Muscle of back (tissue), 13 donors: ENCODE measurements at places on chromosomes 1 and 21.
A peak's percentile ranks its signal among the peaks of the same experiment; 100 is the strongest.

- no peak for DNase-seq
Observed at GRCh38 chr1:219824338-219824737, 104.0 kb downstream of the SLC30A10 start.

GRCh38 chr1:111778066-111778465 lies 22.4 kb downstream of the DDX20 start:
- DNase-seq, result no peak

DNA sequence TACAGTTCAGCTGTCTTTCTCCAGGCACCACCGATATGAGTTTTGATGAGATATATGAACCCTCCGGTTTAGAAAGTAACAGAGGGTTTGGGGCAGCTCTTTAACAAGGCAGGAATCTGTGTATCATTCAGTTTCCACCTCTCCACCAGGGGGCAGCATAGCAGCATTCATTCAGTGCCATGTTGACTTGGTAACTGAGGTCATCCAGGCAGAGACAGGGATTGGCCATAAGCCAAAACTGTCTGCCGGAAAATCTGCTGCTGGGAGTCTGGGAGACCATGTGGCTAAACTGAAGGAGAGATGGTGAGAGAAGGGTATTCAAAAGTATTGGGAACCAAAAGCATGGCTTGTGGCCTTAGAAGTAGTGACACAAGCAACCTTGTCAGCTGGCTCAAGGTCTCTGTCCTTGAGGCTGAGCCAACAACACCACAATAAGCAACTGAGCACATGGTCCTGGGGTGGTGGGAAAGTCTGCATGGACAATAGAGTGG lies 98.5 kb downstream of the LMX1A start:
- DNase-seq, result peak; percentile 55

DNA sequence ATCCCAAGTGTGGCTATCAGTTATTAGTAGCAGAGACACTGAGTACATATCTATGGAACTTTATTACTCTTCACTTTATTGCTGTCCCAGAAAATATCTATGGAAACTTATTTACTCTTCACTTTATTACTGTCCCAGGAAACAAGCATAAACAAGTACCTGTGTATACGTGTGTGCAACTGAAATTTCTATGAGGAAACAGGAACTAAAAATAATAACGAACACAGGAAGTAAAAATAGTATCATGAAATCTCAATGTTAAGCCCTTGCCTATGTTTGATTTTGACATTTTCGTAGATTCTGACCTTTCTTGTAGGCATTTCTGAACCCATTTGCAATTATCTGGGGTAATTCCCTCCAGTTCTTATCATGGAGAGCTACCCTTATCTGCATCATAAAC lies 64.9 kb upstream of the KRTAP19-8 start:
- no peak for DNase-seq

- no peak for DNase-seq
Observed at GRCh38 chr1:212162635-212163034, 122.6 kb upstream of the PPP2R5A start.
